ENCODE measurements at places on chromosomes 16 and 17. TPM values are rescaled to one million over a fixed set of nuclear protein-coding genes. Genes with fewer than 3 reads are reported as not detected.

The SGCA gene
- not detected for polyA plus RNA-seq

The MT3 gene
- polyA plus RNA-seq, result 1.1 TPM

The PABPN1L gene
- polyA plus RNA-seq, result not detected

GRCh38 chr17:71666047-71666446 lies 454.8 kb upstream of the SOX9 start:
- no peak for DNase-seq

The KCNJ2 gene
- not detected for polyA plus RNA-seq

DNA sequence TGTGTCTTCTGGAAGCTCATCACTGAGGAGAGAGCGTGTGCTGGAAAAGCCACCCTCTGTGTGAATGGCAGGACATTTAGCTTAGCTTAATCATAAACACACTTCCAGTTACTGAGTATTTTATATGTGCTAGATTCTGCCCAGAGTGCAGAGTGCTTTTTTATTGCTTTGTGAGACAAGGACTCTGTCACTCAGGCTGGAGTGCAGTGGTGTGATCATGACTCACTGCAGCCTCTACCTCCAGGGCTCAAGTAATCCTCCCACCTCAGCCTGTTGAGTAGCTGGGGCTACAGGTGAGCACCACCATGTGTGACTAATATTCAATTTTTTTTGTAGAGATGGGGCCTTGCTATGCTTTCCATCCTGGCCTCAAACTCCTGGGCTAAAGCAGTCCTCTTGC lies 61.4 kb upstream of the IRX3 start:
- DNase-seq, result no peak

DNA sequence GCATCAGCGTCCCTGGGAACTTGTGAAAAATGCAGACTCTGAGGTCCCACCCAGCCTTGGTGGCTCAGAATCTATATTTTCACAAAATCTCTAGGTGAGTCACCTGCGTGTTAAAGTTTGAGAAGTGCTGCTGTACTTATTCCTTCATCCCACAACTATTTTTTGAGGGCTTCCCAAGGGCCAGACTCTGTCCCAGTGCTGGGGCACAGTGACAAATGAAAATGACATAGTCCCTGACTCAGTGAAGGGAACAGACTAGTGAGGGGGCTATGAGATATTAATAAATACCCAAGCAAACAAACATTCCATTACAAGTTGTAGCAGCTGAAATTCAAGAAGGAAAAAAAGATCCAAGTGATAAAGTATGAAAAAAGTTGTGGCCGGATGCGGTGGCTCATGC lies 9.9 kb upstream of the EMP2 start:
- DNase-seq, result no peak

The NLRC3 gene
- polyA plus RNA-seq, result 39.3 TPM

DNA sequence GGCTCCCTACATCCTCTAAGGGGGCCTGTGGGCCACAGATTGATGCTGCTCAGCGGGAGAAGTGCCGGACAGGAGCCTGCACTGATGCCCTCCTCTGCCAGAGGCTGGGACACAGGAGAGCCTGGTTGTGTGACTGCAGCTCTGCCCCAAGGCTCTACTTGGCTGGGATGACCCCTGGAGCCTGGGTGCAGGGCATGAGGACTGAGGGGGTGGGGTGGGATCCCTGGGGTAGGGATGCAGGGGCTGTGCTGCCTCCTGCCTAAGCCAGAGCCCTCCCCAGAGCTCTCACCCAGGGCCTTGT lies 577 bp downstream of the EVPLL start:
- DNase-seq, result no peak

DNA sequence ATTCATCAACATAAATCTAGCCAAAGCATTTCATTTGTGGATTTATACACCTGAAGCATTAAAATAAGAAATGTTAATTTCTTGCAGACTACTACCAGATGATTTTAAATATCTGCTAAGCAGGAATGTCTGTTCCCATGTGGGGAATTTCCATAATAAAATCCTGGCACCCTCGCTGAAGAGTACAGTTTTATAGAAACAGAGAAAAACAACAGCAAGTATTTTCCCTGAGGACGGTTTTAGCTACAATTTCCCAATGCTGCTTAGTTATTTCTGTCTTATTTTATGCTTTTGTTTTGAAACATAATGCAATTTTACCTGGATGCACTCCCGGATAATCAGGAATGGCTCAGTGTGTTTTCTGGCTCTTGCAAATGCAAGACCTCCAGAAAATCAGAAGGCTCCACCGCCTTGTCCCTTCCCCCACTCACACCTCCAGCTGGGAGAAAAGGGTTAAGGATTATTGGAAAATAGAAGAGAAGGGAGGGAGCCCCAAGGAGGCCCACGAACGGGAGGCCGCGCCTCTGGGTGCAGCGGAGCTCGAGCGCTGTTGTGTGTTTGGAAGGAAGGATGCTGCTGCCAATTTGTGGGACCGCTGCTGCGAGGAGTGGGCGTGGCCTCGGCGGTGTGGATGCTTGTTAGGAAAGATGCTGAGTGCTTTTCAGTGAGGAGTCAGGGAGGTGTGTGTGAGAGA lies at the start of gene CNTNAP4:
Gene CNTNAP4, plus strand, starts transcription at position 657 of the 694 bp plus-strand sequence. CDS start 262 bp downstream, outside the sequence.
- DNase-seq, result no peak

Measured in CD4-positive, alpha-beta memory T cell (primary cell).